ENCODE measurements at places on chromosomes 6 and 20.

DNA sequence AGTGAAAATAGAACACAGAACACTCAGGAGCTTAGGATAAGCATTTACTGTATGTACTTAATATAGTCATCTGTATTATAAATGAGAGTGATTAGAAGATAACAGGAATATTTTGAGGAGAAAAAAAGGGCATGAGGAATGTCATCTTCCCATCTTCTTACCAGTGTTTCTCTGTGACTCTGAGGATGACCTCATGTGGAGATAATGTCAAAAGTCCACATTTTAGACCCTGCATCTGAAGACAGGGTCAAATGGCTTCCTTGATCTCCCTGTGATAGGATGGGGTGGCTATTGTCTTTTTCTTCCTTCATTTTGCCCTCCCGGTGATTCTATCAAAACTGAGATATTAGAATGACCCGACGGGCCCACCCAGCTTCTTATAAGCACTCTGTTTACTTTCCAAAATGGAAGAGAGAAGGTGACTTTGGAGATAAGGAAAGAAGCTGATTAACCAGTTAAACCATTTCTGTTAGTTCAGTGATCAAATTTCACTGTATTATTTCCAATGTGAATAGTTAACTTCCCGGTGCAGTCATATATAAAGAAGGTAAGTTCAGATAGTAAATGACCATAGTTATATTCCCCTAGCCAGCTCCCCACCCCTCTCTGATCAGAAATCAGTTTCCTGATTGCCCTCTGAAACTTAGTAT, 115.7 kb upstream of the SALL4 start:
- no peak for DNase-seq

DNA sequence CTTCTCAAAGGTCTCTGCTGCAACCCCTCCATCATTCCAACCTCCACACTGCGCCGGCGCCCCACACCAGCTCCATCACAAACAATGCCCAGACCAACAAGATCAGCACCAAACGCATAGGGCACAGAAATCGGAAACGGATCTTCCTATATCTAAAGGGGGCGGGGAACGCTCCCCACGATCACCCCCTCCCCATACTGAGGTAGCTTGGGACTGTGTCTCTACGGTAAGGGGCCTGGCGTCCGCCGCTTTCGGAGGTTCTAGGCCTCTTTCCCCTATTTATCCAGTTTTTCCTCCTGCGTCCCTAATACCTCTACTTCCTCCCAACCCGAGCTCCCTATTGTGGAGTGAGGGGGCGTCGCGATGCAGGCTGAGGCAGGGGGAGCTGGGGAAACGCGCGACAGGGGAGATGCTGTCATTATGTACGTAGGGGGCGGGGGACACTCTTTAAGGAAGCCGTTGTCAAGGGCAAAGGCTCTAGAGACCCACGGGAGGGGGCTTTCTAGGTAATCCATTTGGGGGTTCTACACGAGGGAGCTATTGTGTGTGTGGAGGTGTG, 909 bp downstream of the DNAAF9 start:
- DNase-seq = no peak

DNA sequence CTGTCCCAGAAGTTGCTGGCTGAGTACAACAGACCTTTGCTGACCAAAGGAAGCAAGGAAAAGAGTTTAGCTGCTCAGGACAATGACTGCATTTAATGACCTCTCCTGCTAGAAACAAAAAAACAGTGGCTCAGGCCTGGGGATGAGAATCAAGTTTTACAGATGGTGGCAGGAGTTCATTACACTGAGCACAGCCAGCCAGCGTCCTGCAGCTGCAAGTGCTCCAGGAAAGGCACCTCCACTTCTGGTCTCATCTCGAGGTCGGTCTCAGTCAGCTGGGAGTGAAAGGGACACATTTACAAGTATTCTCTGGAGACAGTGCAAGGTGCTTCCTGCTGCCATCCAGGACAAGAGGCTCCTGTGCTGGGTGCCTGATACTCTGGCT, 362.7 kb downstream of the THBS2 start:
- DNase-seq = no peak

DNA sequence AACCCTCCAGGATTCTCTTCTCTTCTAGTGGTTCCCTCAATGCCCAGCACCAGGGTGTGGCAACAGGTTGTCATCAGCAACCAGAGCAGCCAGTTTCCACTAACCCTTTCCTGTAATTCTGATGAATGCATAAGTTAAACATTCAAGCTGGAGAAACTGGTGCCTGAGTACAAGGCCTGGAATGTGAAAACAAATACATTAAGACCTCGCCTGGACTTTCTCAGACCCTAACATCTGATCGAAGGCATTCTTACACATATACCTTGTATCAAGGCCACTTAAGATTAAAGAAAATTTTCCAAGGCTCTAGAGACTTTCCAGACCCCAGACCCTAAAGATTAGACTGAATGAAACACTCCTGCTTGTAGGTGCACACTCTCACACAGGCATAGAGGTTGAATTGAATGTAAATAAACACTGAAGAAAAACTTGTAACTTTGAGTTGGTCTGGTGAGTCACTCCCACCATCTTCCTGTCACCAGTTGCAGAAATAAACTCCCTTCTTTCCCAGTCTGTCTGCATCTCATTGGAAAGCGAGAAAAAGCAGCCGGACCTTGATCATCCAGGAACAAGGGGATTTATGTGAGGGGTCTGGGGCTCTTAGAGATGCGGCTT, 9.0 kb downstream of the LRP11 start:
- DNase-seq = no peak

DNA sequence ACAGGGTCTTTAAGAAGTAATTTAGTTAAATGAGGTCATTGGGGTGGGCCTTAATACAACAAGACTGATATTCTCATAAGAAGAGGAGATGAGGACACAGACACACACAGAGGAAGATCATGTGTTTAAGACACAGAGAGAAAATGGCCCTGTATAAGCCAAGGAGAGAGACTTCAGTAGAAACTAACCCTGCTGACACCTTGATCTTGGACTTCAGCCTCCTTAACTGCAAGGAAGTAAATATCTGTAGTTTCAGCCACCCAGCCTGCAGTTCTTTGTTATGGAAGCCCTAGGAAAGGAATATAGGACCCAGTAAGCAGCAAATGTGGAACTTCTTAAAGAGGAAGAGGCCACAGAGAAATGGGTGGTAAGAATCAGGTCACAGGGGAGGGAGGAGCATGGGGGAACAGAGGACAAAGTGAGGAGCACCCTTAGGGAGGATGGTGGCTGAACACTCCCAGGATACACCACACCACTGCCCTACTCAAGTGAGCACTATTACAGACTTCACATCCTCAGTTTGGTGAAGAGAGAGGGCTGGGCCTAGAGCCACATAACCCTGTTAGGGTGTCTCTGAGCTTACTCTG, 762 bp downstream of the SIRPB1 start:
- no peak for DNase-seq

DNA sequence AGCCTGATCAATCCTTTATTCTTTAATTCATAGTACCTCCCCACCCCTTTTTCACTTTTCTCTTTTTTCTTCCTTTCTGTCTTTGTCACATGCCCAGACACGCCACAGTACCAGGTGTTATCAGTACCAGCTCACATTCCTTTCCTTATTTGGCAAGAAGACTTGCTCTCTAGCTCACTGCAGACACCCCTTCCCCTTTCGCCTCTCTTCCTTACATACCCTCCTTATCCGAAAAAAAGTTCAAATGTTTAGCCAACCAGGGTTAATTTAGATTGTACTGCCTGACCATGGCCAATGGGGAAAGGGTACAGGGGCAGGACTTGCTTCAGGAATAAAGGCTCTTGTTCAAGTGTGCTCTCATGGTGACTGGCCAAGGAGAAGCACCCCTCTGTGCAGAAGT, 9.3 kb upstream of the SIRPB2 start:
- DNase-seq = no peak

DNA sequence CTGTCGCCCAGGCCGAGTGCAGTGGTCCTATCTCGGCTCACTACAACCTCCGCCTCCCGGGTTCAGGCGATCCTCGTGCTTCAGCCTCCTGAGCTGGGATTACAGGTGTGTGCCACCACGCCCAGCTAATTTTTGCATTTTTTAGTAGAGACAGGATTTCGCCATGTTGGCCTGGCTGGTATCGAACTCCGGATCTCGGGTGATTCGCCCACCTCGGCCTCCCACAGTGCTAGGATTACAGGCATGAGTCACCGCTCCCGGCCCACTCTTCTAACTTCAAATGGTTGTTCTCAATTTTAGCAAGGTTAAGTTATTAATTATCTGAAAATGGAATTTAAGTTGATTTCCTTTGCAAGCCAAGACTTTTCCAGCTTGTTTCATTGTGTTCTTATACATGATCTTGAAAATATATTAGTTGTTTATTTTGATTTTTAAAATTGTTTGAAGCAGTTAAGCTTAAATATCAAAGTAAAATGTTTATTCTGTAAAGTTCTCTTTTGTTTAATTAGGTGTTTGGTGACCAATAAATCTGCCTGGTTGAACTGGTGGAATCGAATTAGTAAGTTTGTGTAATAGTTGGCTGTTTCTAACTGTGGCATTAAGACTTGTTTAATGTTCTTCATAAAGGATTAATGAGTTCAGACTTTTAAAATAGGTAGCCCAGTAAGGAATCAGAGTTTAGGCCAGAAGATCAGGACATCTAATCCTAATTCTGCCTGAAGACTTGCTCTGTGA, 2.3 kb downstream of the PM20D2 start:
- no peak for DNase-seq

- no peak for DNase-seq
Measured at GRCh38 chr20:37511610-37512275, 9.3 kb upstream of the NNAT start.

DNA sequence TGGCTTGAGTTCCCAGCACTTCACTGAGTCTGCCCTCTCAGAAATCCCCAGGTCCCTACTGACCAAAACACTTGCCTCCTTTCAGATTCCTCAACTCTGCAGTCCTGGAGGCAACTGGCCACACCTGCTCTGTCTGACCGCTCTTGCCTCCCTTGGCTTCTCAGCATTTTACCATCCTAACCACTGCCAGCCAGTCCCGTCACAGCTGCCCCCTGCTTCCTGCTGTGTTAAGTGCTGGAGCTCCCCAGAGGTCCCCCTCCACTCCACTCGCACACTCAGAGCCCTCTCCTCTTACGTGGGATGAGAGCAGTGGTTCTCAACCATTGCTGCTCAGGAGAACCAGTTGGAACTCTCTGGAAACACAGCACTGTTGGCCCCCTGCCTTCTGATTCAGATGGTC, 20.5 kb downstream of the ADAT2 start:
- DNase-seq = no peak

- no peak for DNase-seq
Measured at GRCh38 chr6:134317471-134318131, at the start of gene SGK1. TSS of gene SGK1 (minus strand) at chr6:134318112. CDS start at chr6:134317460, 652 bp downstream.

DNA sequence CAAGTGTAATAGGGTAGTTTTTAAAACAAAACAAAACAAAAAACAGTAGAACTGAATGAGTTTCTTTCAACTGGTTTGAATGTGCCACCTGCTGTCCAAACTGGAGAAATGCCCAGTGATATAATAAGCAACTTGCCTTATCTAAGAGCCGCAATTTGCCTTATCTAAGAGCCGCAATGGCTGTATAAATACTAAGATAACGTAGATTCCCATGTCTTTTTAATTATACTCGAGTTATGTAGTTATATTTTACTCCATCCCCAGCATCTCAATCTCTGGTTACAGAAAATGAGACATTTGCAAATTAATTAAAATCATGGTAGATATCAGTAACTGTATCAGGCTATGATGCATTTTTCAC, 67.2 kb downstream of the RPP40 start:
- no peak for DNase-seq

DNA sequence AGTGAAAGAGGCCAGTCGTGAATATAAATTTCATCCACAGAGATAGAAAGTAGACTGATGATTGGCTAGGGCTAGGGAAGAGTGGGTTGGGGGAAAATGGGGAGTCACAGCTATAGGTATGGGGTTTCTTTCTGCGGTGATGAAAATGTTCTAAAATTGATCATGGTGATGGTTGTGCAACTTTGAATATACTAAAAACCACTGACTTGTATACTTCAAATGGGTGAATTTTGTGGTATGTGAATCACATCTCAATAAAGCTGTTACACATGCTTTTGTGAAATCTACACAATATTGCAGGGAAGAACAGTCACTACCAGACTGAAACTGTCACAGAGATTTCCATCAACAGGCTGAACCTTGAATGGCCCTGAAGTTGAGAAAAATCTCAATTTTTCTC, 61.5 kb downstream of the LYRM4 start:
- DNase-seq = no peak

DNA sequence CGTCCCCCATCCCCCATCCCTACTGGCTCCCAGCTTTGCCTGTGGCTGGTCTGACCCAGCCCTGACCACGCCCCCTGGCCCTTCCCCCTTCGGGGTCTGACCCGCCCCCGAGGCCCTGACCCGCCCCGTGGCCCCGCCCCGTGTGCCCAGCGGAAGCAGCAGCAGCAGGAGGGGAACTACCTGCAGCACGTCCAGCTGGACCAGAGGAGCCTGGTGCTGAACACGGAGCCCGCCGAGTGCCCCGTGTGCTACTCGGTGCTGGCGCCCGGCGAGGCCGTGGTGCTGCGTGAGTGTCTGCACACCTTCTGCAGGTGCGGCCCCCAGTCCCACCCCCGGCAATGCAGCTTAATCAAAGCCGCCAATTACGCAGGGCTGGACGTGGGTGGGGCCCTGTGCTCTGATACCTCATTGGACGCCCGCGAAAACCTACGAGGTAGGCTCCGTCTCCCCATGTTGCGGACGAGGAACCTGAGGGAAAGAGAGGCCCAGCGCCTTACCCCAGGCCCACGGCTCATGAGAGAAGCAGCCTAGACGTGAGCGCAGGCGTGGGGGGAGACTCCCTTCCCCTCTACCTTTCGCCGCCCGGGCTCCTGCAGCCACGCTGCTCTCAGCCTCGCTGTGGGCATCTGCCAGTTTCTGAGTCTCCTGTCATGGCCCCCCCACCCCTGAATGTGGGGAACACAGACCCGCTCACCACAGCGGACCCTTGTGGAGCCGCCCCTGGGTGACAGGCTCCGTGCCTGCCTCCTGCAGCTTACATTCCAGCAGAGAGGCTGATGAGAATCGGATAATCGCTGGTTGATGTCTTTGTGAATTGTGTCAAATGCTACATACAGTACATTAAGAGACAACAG, 12.8 kb downstream of the RBCK1 start:
- no peak for DNase-seq

DNA sequence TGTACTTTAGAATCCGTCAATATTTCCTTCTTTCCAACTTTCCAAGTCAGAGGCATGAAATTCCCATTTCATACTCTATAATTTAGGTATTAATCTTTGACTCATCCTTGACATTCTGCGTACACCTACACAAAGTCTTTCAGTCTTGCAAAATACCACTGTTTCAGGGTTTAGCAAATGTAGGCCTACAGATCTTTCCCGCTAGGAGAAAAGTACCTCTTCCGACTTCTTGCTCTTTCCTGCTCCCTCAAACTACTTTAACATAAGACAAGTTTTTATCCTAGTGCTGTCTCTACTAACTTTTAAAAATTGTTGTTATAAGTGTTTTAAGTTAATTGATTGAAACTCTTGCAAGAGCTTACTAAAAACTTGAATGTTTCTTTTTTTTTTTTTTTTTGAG, 18.3 kb upstream of the PHACTR1 start:
- no peak for DNase-seq

DNA sequence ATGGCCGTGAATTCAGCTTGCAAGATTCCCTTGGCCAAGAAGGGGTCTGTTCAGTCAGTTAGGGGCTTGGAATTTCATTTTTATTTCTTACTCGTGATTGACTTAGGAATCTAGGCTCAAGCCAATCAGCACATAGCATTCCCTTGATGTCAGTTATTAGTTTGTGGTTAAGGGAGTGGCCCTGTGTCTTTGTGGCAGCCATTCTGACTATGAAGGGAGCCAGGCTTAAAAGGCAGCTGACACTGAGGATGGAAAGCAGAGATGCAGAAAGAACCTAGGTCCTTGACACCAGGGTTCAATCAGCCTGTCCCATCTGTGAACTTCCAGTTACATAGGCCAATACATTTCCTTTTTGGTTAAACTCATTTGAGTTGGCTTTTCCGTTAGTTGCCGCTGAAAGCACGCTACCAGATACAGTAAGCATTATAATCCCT, 48.1 kb downstream of the MCUR1 start:
- no peak for DNase-seq

- no peak for DNase-seq
Measured at GRCh38 chr6:42392833-42393232, 58.9 kb downstream of the TRERF1 start.
